ENCODE measurements at places on chromosomes 5 and 9.

GRCh38 chr9:70494221-70494620 is 79.8 kb upstream of the KLF9 start:
- no peak for DNase-seq

DNA sequence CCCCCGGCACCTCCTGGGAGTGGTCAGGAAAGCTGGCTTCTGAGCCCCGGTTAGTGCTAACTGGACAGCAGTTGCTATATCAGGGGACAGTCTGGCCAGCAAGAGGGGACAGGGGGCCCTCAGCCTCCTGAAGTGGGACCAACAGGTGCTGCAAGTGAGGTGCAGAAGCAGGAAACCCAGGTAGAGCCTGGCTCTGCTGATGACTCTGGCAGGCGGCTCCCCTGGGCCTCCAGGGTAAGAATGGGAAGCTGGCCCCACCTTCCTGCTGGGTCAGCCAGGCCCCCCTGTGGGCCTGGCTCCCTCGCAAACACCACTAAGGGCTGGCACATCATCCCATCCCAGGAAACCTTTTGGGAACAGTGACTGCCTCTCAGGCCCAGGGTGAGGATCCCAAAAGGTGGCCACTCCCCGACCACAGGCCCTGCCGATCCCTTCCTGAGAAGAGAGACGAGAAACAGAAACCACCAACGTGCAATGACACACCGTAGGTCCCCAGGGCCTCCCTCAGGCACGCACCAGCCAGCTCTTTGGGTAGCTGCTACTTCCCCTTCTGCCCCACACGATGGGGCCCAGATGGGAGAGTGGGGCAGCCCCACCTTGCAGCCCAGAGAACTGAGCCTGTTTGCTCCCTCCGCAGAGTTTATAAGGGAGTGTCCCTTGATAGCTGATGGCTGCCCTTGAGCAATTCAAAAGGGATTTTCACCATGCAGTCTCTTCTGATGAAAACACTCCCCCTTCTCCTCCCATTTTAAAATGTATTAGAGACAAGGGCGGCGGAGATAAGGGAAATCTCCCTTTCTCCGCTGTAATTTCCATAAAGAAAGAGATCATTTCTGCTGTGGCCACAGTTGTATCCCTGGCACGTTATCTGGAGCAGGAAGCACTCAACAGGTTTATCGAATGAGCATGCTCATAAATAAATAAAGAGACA is 76.8 kb downstream of the STK10 start:
- DNase-seq: peak; percentile 71

DNA sequence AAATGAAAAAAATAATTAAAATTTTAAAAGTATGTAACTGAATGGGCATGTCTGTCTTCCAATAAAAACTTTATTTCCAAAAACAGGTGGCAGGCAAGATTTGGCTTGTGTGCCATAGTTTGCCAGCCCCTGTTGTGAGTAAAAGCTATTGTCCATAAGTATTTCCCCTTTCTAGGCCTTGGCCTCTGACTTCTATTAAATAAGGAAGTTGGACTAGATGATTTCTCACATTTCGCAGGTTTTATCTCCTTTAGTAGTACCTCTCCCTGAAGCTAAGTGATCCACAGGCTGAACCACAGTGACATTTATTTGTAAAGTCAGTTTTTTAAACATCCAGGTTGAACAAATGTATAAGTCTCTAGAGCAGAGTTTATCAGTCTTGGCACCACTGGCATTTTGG is 41.3 kb downstream of the RECK start:
- no peak for DNase-seq

- DNase-seq: no peak
These were observed 976.1 kb upstream of the NUDT12 start for GRCh38 chr5:104538734-104539133.

DNA sequence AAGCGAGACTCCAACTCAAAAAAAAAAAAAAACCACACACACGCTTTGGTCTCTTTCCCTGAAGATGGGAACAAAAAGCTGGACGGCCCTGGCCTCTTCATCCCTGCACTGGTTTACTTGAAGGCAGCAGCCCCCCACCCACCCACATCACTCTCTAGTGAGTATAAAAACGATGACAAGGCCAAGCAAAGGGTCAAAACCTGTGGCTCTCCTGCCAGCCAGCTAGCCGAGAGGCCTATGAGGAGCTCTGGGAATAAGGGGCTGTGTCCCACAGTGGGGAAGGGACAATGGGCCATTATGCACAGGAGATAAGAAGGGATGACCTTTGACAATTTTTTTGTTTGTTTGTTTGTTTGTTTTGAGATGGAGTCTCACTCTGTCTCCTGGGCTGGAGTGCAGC is 13.1 kb downstream of the QRFP start:
- no peak for DNase-seq
